ENCODE measurements at places on chromosomes 1 and 21.

GRCh38 chr1:18191481-18192155 is 84.0 kb downstream of the IGSF21 start:
- DNase-seq = no peak

DNA sequence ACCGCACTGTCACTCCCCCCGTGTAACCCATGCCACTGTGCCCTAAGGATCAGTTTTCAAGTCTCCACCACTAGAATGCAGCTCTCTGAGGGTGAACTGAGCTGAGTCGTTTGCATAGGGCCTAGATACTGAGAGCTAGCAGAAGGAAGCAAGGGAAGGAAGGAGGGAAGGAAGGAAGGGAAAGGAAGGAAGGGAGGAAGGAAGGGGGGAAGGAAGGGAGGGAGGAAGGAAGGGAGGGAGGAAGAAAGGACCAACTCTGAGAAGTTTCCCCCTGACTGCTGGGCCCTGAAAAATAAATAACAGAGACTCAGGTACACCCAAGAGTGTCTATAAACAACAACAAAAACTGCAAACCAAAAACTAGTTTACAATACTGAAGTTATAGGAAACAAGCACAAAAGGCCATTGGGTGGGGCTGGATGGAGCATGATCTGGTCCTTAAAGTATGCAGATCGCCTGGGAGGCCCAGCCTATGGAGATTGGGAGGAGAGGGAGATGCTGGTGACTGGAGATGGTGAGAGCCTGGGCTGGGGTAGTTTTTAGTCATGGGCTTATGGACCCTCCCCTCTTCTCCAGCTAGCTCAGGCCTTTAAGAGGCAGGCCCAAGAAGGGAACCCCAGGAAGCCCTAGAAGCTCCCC is 1.7 kb upstream of the MRPS15 start:
- DNase-seq = no peak

DNA sequence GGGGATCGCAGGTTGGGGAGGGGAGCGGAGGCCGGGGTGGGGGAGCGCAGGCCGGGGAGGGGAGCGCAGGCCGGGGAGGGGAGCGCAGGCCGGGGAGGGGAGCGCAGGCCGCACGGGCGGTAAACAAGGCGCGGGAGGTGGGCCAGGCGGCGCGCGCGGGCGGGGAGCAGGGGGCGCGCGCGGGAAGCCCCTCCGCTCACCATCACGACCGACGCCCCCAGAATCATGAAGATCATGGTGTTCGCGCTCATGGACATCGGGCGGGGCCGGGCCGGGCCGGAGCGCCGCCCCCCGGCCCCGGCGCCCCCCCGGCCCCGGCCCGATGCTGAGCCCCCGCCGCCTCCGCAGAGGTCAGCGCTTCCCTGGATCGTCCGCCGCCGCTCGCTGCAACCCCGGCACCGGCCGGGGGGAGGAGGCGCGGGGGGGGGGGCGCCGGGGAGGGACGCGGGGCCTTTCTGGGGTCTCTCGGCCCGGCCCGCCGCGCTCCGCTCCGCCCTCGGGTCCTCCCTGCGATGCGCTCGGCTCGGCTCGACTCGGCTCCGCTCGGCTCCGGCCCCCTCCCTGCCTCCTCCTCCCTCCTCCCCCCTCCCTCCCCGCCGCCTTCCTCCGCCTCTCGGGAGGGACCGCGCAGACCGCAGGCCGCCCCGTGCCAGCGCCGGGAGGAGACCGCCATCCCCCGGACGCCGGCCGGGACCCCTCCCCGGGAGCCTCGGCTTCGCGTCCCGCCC is at the start of gene TMEM240:
TMEM240 (minus strand) TSS at position 535 of the 728 bp plus-strand sequence; CDS start at position 257, 278 bp downstream.
- no peak for DNase-seq

- no peak for DNase-seq
These were observed 87.5 kb downstream of the CAMTA1 start for GRCh38 chr1:6872573-6873261.

DNA sequence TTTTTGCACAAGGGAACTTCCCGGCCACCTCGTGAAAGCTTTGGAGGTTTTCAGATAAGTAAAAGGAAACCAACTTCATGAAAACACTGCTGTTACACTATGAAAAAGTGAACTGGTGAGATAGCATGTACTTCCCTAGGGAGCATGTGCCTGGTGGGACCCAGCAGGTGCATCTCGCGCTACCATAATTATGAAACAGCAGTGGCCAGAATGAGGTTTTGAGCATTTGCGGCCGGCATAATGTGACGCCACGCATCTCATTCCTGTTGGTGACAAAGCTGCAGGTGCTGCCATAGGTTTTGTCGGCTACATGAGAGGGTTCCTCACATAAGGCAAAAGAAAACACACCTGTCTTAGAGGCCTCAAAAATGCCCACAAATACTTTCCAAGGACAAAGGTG is 1.7 kb downstream of the KRTAP10-3 start:
- DNase-seq = peak; percentile 44

GRCh38 chr1:207902566-207902965 is 8.4 kb downstream of the CD34 start:
- no peak for DNase-seq

DNA sequence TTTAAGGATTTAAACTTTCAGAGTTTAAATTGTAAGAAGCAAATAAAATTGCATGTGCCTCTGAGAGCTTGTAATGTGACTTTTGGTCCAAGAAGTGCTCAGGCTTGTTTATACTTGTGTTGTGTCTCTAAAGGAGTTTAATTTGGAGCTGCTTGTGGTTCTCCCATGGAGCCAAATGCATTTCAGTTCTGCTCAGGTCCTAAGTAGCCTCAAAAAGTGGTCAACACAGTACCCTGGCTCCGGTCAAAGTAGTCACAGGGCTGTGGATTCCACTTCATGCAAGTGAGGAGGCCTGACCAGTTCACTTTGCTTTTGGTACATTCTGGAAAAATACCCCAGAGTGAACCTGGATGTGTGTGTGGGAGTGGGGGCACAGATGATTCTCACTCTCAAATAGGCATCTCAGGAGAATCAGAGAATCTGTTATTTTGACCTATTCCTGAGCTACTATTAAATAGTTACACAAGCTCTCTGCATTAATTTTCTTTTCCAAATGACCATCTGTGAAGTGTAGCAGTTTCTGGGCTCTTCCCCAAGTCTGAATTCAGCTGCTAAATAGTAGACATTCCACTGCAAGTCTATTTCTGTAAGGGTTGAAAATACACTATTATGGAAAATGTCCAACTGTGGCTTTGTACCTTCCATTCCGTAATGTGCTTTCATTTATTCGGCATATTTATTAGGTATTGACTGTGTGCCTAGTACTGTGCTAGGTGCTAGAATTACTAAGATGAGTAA is 31.7 kb upstream of the AGO1 start:
- DNase-seq = no peak

DNA sequence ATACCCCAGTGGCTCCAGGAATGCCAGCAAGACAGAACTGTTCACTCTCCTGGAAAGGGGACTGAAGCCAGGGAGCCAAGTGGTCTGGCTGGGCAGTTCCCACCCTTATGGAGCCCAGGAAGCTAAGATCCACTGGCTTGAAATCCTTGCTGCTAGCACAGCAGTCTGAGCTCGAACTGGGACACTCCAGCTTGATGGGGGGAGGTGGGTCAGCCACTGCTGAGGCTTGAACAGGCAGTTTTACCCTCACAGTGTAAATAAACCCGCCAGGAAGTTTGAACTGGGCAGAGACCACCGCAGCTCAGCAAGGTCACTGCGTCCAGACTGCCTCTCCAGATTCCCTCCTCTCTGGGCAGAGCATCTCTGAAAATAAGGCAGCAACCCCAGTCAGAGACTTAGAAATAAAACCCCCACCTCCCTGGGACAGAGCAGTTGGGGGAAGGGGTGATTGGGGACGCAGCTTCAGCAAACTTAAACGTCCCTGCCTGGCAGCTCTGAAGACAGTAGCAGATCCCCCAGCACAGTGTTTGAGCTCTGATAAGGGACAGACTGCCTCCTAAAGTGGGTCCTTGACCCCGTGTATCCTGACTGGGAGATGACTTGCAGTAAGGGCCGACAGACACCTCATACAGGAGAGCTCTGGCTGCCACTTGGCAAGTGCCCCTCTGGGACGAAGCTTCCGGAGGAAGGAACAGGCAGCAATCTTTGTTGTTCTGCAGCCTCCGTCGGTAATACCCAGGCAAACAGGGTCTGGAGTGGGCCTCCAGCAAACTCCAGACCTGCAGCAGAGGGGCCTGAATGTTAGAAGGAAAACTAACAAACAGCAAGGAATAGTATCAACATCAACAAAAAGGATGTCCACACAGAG is 568.4 kb downstream of the PLA2G4A start:
- DNase-seq = no peak

GRCh38 chr1:167994560-167994959 is 57.7 kb upstream of the MPC2 start:
- no peak for DNase-seq

GRCh38 chr1:86000601-86001000 is 156.0 kb downstream of the COL24A1 start:
- DNase-seq = no peak

DNA sequence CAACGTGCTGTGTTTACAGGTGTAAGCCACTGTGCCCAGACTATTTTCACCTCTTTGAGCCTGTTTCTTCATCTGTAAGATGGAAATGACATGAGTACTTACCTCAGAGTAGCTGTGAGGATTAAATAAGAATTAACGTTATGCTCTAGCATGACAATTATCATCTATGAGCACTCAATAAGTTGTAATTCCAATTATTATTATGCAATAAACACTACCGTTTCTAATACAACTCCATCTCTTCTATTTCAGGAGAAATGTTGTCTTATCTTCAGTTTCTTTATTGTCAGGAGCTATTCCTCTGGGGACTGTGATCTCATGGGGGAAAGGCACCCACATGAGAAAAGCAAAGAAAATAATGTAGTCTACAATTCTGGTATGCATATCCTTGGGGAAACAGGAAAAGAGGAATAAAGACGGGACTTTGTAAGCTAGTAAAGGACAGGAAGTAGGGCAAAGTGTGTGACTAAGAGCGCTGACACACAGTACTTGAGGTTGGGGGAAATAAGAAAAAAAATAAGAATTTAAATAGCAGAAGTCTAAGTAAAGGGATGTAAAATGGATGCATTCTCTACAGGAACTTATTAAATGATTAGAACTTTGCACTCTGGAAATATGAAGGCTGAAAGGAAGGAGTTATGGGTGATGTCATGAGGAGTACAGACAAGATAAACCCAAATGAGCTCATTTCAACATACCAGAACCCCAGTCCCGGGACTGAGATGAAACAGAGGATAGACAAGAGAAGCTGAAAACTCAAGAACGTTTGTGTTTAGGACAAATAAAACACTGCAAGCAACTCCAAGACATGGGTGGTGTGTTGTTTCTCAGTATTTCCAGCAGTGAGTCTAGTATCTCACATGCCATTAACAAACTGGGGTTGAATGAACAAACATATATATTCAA is 9.8 kb downstream of the PHC2 start:
- peak; percentile 58 for DNase-seq

- DNase-seq = no peak
These were observed 185.2 kb downstream of the C1orf94 start for GRCh38 chr1:34361781-34362357.

GRCh38 chr1:162446946-162447345 is 35.0 kb upstream of the SH2D1B start:
- DNase-seq = no peak

- peak; percentile 69 for DNase-seq
These were observed 15.2 kb downstream of the H6PD start for GRCh38 chr1:9249534-9250410.

DNA sequence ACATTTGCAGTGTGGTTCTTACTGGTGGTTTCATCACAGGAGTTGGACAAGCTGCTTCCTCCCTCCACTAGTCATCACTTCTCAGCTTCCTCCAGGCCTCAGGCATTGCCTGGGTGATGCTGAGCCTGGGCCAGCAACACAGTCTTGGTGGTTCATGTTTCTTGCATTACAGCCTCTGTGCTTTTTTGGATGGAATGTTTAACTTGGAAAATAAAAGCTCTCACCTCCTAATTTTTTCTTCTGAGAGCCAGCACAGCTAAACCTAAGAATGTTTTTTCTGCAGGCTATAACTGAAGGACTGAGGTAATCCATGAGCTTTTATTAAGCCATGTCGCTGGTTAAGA is 66.1 kb upstream of the RHOU start:
- DNase-seq = peak; percentile 75

- no peak for DNase-seq
These were observed 12.3 kb upstream of the TRIM17 start for GRCh38 chr1:228429007-228429406.

- DNase-seq = no peak
These were observed 13.2 kb downstream of the SEMA6C start for GRCh38 chr1:151133018-151133806.

GRCh38 chr1:2052054-2052679 is 2.0 kb downstream of the PRKCZ start:
- no peak for DNase-seq

DNA sequence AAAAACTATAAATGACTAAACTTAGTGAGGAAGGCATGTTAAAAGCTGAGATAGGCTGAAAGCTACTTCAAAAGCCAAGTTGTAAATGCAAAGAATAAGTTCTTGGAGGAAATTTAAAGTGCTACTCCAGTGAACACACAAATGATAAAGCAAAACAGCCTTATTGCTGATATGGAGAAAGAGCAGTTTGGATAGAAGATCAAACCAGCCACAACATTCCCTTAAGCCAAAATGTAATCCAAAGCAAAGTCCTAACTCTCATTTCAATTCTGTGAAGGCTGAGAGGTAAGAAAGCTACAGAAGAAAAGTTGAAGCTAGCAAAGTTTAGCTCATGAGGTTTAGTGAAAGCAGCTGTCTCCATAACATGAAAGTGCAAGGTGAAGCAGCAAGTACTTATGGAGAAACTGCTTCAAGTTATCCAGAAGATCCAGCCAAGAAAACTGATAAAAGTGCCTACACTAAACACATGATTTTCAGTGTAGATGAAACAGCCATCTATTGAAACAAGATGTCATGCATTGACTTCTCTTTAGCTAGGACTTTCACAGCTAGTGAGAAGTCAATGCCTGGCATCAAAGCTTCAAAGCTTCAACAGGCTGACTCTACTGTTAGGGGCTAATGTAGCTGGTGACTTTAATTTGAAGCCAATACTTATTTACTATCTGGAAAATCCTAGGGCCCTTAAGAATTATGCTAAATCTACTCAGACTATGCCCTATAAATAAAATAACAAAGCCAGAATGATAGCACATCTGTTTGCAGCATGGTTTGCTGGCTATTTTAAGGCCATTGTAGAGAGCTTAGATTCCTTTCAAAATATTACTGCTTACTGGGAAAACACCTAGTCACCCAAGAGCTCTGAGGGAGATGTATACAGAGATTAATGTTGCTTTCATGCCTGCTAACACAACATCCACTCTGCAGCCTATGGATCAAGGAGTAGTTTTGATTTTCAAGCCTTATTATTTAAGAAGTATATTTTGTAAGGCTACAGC is 188.6 kb downstream of the EIF4G3 start:
- DNase-seq = no peak

DNA sequence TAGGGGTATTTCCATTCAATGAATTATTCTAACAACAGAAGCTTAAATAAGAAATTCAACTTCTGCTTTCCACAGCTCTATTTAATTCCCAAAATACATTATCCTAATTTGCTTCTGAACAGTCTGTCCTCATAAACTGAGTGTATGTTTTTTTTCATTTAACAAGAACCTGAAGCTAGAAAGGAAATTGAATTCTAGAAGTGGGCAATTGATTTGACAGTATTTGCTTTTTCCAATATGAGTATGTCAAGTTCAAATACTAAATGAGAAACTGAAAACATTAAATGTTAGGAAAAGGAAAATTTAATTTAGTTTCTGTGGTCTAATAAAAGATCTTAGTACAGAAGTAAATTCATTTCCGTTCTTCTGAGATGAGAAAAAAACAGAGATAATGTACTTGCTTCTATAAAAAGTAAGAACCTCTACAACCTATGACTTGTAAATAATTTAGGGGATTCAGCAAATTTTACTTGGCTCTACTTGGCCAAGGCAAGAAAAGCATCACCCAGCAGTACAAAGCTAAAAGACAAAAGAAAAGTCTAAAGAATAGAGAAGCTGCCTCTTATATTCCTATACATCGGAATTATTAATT is 31.1 kb downstream of the RAB3GAP2 start:
- DNase-seq = no peak

- DNase-seq = no peak
These were observed 161.4 kb downstream of the MAGI3 start for GRCh38 chr1:113551728-113552127.

Data from NB4 (cell line).